ENCODE measurements at places on chromosomes 12 and 14. TPM values are rescaled to one million over a fixed set of nuclear protein-coding genes. Genes with fewer than 3 reads are reported as not detected.

DNA sequence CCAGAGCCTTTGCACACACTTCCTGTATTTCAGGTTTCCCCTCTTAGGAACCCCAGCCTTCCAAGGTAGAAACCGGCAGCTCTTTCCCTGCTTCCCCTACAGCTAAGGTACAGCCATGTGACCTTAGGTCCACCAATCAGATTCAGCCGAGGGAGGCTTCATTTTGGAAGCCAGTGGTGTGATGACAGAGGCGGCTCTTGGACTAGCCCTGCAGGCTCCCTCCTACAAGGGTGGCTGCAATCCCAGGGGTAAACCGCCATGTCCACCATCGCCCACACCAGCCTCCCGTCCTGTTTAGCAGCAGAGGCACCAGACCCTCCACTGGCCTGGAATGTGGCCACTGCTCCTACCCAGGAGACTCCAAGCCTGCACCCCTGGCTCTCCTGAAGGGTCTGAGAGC is 65.6 kb downstream of the SERPINA3 start:
- DNase-seq = no peak

DNA sequence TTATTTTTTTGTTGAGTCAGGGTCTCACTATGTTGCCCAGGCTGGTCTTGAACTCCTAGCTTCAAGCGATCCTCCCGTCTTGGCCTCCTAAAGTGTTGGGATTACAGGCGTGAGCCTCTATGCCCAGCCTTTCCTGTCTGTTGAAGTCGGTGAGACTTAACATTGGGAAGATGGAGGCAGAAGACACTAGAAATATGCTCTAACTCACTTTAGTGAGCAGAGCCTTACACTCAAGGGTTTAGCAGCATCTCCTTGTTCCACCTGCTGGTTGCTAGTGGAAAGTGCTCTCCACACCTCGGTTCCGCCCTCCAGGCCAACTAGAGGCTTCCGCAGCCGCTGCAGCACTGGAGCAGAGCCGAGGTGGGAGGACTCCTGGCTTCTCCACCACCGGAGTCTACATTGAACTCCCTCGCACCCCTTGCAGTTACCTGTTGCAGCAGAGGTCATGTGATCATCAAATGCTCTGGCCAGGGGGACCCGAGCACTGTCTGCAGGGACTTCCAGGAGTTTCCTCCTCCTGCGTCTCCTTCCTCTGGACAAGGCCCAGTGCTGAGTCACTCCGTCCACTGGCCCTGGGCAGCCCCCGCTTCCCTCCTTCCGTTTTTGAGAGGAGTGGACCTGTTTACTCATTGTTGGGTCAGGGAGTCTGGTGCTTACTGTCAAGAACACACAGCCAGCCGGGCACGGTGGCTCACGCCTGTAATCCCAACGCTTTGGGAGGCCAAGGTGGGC is 9.4 kb upstream of the HVCN1 start:
- DNase-seq = peak; percentile 44

GRCh38 chr12:109734219-109735000 is 20.8 kb downstream of the FAM222A start:
- no peak for DNase-seq

- DNase-seq = no peak
These were observed 12.8 kb downstream of the MYL2 start for GRCh38 chr12:110907583-110907982.

GRCh38 chr14:52329678-52330369 is 15.7 kb downstream of the PTGER2 start:
- DNase-seq = no peak

DNA sequence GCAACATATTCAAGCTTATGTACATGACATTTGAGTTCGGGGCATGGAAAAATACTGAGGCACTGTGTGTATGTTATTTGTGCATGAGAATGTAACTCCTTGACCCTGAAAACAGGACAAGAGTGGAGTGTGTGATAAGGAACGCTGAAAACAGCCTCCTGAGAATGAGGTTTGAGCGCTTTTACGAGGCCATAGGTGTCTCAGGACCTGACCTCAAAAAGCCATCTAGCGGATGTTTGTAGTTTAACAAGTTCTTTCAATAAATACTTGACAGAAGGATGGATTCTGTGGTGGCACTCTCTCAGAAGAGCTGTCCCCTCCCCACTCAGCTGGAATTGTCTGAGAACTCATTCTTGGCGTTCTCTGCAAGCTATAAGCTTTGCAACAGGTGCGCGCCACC is 350.5 kb upstream of the TMTC1 start:
- no peak for DNase-seq

DNA sequence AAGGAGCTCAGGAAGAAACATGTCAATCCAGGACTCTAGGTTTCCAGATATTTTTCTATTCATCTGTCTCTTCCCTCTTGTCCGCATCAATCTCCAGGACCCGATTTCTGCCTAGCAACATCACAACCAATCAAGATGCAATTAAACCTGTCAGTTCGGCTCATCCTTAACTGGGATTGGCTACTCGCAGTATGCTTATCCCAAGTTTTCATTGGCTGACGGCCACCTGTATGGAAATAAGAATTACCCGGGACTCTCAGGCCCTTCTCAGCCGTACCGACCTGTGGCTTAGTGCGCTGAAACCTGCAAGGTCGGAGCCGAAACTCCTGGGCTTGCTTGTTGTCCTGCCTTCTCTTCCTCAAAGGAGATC is 20.4 kb upstream of the ATP5MC2 start:
- peak; percentile 83 for DNase-seq

- DNase-seq = no peak
These were observed 477.8 kb upstream of the TMPO start for GRCh38 chr12:98037401-98038140.

DNA sequence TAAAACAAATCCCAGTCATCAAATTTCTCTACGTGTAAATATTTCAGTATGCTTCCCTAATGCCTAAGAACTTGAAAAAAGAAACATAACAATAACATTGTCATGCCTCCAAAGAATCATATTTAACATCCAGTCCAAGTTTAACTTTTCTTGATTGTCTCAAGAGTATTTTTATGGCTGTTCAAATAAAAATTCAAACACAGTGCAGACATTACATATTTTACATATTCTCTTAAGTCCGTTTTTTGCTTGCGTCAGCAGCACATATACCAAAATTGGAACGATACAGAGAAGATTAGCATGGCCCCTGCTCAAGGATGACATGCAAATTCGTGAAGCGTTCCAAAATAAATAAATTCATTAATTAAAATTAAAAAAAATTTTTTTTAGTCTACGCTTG is 23.3 kb upstream of the EEA1 start:
- no peak for DNase-seq

DNA sequence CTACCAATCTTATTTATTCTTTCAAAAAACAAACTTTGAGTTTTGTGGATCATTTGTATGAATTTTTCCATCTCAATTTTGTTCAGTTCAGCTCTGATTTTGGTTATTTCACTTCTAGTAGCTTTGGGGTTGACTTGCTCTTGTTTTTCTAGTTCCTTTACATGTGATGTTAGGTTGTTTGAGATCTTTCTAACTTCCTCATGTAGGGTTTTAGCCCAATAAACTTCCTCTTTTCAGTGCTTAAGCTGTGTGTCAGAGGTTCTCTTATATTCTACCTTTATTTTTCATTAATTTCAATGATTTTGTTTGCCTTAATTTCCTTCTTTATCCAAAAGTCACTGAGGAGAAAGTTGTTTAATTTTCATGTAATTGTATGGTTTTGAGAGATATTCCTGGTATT is 860.4 kb upstream of the FBXO33 start:
- no peak for DNase-seq

DNA sequence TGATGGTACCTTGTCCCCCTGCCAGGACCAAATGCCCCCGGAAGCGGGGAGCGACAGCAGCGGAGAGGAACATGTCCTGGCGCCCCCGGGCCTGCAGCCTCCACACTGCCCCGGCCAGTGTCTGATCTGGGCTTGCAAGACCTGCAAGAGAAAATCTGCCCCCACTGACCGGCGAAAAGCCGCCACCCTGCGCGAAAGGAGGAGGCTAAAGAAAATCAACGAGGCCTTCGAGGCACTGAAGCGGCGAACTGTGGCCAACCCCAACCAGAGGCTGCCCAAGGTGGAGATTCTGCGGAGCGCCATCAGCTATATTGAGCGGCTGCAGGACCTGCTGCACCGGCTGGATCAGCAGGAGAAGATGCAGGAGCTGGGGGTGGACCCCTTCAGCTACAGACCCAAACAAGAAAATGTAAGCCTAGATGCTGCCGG is 410 bp downstream of the MYF6 start:
- no peak for DNase-seq

- no peak for DNase-seq
These were observed 630 bp downstream of the FOS start for GRCh38 chr14:75279153-75279762.

DNA sequence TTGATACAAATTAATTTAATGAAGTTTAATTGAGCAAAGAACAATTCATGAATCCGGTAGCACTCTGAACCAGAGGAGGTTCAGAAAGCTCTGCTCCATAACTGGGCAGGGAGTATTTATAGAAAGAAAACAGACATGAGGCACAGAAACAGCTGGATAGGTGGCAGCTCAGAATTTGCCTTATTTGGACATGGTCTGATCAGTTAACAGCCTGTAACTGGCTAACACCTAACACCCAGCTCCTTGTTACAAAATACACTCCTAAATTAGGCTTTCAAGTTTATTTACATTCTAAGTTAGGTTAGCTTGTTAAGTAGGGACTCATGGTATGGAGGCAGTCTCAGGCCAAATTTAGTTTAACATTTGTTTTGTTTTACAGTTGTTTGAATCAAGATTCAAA is 67.8 kb upstream of the TMCC3 start:
- no peak for DNase-seq

GRCh38 chr12:85621041-85621440 is 215.2 kb downstream of the RASSF9 start:
- no peak for DNase-seq

DNA sequence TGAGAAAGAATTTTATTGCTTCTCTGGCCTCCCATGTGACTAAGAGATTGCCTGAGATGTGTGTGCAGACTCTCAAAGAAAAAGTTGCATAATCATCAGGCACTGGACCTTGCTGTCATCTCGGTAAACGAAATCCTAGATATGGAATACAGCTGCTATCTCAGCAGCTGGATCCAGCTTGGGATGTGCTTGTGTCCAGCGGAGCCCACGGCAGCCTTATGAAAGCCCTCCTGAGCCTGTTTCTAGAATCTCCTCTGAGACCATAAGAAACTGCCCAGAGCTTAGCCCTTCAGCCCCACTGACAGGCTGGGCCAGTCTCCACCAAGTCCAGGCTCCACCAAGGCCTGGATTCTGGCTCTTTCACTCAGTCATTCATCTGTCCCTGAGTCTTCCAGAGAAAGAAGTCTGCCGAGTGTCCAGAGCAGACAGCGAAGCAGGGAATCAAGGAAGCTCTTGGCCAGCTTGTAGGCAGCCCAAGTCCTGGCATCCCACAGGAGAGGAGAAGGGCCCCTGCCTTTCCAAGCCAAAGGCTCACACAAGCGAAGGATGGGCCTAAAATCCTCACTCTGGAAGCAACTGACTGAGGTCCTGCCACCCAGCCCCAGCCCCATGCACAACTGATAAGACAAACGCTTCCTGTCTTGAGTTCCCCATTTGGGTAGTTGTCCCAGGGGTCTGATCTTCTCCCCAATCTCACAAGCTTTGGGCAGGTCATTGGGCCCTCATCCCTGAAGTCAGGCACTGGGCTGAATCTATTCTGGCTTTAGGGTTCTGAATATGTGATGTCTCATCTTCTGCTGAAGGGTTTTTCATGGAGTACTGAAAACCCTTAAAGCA is 97.8 kb downstream of the SEC23A start:
- DNase-seq = no peak

GRCh38 chr12:2925322-2925995 is 33.7 kb upstream of the TEAD4 start:
- no peak for DNase-seq

DNA sequence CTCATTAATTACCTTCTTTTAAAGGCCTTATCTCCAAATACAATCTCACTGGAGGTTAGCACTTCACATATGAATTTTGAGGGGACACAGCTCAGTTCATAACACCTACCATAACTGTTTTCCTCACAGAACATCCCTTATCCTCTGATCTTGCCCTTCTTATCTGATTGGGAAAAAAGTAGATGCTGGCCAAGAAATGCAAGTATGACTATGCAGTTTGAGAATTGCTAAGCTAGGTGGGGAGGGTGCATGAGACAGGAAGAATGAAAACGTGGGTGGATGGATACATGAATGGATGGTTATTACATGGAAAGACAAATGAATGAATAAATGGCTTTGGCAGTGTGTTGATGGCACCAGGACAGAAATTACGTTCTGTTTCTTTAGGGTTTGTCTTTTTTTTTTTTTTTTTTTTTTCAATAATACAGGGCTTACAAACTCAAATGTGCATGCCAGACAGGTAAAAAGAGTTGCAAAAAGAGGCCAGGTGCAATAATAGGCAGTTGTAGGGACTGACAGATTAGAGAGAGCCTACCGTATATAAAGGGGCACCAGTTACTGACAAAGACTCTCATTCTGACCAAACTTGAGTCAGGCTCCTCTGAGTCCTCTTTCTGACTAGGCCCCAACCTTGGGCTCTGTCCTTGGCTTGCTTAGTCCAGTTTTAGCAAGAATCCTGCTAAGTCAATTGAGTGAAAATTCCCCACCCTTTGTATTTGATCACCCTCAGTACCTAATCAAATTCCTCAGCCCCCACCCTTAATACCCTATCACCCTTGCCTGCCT is 304.9 kb downstream of the ZFP36L1 start:
- DNase-seq = no peak

DNA sequence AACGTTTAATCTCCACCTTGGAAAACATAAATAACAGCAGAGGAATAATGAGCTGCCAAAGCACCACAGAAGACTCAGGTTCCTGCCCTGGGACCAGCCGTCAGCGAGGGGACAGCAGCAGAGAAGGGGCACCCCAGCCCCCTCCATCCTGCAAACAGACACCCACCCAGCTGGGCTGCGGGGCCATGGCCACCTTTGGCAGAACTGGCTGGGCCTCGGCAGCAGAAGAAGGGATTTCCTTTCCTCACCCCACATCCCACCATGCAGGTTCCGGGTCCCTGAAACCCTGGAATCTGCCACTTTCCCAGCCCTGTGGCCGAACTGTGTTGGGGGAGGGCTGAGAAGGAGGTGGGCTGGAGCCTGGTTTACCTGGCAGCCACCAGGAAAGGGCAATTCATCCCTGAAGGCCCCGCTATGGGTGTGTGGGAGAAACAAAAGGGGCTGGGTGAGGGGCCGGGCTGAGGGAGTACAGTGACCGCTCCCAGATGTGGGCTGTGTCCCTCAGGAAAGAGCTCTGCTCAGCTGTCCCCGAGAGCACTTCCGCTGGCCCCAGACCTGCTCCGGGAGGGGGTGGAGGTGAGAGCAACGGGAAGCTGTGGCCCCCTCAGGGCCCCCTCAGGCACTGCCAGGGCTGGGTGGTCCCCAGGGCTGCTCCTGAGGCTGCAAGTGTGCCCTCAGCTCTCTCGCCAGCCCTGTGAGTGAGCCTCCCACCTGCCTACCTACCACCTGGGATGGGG is 3.8 kb downstream of the PGF start:
- DNase-seq = no peak

GRCh38 chr12:68402422-68402821 is 70.3 kb upstream of the MDM1 start:
- no peak for DNase-seq

The CRACR2A gene
- total RNA-seq = 4.5 TPM

The PNN gene
- 30.4 TPM for total RNA-seq

The REP15 gene
- 3.6 TPM for total RNA-seq

The ADAMTS20 gene
- total RNA-seq = under 0.01 TPM
